NCI-H1694 treated with DMSO at 0.1 percent for 48 hours (cell line): ENCODE measurements at places on chromosomes 2 and 18.

DNA sequence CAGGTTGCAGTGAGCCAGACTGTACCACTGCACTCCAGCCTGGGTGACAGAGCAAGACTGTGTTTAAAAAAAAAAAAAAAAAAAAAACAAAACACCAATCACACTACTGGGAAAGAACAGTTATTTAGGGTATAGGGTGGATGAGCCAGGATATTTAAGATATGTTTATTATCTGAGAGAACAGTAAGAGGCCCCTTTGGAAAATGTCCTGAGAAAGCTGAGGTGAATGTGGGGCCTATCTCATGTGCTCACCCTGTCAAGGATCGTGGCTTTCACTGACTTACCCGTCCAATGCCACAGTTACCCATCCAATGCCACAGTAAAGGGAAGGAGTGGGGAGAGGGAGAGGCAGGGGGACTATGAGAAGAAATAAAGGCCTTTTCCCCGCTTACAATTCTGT lies 19.9 kb upstream of the ENOSF1 start:
- no peak for DNase-seq

- no peak for DNase-seq
Observed at GRCh38 chr2:205780645-205781044, 98.3 kb downstream of the NRP2 start.

- DNase-seq = peak; percentile 98
Observed at GRCh38 chr2:8003462-8004075, 678.3 kb upstream of the ID2 start.

- DNase-seq = no peak
Observed at GRCh38 chr2:120919771-120920453, 184.2 kb downstream of the GLI2 start.

- DNase-seq = no peak
Observed at GRCh38 chr2:58856100-58856499, 615.0 kb upstream of the FANCL start.

DNA sequence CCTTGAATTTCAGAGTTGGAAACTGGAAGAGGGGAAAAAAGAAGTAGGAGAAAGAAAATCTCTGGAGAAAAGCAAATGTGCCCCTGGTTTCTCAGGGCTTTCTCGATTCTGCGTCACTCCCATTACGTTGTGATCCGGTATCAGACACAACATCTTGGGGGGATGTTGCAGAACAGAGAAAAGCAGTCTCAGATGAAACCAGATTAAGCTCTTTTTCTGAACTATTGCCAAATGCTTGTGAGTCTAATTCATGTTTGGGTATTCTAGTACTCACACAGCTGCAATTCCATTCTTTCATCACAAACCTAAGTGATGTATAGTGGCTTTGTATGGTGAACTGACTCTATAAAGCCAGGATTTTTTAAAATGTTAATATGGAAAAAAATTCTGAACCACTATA lies 233.2 kb downstream of the TCF4 start:
- DNase-seq = no peak

GRCh38 chr2:17818235-17818815 lies 2.1 kb downstream of the MSGN1 start:
- peak; percentile 26 for DNase-seq
